Naive thymus-derived CD8-positive, alpha-beta T cell (primary cell): ENCODE measurements at places on chromosomes 7 and 10.

DNA sequence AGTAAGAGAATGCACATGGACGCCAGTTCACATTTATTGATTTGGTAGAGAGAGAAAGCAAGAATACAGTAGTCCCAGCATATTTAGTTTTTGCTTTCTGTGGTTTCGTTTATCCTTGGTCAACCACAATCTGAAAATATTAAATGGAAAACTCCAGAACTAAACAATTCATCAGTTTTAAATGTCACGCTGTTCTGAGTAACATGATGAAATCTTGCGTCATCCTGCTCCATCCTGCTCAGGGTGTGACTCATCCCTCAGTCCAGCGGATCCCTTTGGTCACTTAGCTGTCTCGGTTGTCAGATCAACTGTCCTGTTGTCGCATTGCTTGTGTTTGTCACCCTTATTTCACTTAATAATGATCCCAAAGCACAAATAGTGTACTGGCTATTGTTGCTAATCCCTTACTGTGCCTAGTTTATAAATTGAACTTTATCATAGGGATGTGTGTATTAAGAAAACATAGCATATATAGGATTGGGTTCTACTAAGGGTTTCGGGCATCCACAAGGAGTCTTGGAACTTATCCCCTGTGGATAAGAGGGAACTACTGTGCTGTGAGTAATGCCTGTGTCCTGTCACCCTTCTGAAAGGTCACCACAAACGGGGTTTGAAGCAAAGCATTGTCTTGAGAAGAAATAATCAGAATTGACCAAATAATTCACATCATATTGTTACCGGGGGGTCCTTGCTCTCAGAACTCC is 73.6 kb downstream of the OTUD1 start:
- DNase-seq, result no peak

GRCh38 chr10:88033385-88033784 is 170.0 kb downstream of the PTEN start:
- no peak for DNase-seq

- DNase-seq, result no peak
Observed at GRCh38 chr10:124725791-124726190, 18.4 kb downstream of the FAM53B start.

DNA sequence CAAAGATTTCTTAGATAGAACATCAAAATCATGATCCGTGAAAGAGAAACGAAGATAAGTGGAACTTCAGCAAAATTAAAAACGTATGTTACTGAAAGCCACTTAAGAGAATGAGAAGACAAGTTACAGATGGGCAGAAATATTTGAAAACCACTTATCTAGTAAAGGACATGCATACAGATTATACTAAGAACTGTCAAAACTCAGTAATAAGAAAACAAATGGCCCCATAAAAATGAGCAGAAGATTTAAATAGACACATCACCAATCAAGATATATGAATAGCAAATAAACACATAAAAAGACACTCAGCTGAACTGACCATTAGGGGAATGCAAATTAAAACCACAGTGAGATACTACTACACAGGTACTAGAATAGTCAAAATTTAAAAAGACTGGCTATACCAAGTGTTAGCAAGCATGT is 343.7 kb downstream of the PTEN start:
- no peak for DNase-seq

DNA sequence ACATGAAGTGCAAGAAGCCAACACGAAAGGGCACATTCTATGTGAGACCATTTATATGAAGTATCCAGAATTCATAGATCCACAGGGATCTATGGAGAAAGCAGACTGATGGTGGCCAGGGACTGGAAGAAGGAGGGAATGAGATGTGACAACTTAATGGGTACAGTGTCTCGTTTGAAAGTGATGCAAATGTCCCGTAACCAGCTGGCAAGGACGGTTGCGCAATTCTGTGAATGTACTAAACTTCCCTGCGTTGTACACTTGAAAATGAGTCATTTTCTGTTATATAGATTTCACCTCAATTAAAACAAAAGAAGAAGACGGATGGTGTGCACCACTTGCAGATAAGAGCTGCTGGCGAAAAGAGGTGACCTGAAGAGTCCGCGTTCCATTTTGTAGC is 861.1 kb downstream of the TYW1 start:
- no peak for DNase-seq

DNA sequence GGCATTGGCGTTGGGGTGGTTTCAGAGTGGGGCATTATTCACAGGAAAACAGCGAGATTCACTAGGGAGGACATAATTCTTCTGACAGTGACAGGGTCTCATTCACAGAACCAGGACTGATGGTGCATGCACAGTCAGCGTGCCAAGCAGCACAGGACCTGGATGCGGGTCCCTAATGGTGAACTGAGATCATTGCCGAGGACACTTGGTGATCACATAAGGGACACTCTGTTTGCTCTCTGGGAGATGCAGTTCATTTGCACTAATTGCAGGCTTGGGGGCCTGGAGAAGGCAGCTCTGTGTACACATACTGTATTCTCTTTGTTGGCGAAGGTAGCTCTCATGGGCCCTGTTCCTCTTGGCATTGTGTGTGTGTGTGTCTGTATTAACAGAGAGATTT is 716.1 kb downstream of the PHTF2 start:
- DNase-seq, result no peak

DNA sequence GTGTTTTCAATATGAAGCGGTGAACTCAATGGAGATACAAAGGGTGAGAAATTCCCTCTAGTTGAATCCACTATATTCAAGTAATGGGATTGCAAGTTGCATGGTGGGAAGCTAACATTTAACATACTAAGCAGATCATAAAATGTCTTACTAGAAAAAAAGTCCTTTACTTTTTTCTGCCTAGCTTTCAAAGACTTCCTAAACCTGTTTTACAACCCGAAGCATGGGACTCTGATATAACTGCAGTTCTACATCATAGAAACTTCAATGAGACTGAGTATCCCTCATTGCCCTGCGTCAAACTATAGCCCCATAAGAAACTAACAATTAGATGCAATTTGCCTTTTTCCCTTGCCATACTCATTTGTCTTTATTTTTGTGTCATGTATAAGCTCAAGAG is 179.9 kb downstream of the RTKN2 start:
- DNase-seq, result no peak

GRCh38 chr7:100407285-100408180 is 21.0 kb downstream of the ZCWPW1 start:
- peak; percentile 36 for DNase-seq

DNA sequence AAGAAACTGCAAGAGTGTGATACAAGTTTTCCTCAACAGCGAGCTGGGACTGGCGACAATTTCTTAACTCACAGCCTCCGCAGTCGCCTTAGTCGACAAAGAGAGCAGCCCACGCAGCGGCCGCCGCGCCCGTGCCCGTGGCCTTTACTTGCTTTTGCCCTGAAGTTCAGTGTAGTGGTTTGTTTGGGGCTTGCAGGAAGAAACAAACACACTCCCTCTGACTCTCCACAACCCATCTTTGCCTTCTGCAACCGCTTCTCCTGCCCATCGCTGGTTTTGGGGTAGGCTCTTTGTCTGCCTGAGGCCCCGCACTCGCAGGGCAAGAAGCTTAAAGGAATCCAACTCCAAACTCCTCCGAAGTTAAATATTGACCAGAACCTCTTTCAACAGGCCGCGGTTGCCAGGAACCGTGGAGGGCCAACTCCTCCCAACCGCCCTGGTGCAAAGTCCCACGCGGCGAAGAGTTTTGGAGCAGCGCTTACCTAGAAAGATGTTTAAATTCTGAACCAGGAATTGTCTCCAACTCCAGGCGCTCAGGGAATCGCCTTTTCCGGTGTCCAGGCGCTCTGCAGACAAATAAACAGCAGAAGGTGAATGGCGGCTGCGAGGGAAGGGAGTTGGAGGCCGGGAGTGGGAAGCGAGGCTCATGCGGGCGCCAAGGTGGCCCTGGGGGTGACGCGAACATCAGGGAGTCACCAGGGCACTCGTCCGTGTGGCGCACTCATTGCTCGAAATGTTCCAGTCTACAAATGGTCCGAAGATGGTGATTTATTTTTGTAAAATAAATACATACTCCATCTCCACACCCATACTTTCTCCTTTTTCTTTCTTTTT is 8.3 kb downstream of the HOXA4 start:
- no peak for DNase-seq
